ENCODE measurements at places on chromosomes 5 and 9.

DNA sequence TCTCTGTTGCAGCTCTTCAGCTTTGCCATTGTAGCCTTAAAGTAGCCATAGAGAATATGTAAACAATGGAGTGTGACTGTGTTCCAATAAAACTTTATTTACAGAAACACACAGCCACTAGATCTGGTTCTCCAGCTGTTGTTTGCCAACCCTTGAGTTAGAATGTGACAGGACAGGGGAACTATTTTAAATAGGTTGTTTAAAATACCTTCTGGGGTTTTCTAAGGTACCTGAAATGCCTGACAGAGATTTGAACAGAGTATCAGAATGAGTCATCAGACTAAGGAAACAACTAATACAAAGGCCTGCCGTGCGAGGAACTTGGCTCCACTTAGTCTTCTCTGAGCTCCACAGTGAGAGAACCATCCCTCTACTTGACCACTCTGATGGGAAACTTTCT lies 85.4 kb downstream of the HSD17B4 start:
- DNase-seq = no peak

DNA sequence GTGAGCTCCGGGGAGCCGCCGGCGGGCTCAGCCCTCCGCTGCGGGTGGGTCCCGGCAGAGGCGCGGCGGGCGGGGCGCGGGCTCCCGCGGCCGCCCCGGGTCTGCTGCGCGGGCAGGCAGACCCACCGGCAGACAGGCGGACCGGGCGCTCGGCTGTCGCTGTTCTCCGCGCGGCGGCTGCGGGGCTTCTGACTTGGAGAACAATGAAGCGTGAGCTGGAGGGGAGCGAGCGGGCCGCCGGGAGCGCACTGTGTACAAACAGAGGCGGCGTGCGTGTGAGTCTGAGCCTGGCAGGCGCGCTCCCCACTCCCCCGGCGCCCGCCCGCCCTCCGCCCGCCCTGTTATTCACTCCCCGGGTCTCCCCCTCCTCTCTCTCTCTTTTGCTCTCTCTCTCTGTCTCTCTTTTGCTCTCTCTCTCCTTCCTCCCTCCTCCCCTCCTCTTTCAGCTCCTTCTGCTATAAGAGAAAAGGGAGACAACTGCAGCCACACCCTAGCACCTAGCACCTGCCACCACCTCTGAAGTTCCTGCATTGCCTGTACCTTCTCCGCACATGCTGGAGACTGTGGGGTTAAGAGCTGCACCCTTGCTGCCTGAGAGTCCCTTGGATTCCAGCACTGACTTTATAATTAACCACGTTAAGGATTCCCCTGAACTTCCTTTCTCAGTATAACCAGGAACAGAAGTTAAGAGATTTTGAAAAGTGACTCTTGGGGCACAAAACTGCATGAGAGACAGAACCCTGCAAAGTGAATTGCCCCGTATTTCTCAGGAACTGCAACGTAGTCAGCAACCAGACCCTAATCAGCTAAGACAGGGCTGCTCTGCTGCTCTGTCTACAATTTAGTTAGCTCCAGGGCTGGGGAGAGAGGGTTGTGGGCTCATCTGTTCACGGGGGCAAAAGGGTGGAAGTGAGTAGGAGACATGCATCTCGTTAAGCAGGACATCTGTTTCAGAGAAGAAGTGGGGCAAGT lies at the start of gene EDIL3:
Gene EDIL3, minus strand, starts transcription at position 277 of the 972 bp plus-strand sequence. CDS start 506 bp downstream, outside the sequence.
- DNase-seq = no peak

DNA sequence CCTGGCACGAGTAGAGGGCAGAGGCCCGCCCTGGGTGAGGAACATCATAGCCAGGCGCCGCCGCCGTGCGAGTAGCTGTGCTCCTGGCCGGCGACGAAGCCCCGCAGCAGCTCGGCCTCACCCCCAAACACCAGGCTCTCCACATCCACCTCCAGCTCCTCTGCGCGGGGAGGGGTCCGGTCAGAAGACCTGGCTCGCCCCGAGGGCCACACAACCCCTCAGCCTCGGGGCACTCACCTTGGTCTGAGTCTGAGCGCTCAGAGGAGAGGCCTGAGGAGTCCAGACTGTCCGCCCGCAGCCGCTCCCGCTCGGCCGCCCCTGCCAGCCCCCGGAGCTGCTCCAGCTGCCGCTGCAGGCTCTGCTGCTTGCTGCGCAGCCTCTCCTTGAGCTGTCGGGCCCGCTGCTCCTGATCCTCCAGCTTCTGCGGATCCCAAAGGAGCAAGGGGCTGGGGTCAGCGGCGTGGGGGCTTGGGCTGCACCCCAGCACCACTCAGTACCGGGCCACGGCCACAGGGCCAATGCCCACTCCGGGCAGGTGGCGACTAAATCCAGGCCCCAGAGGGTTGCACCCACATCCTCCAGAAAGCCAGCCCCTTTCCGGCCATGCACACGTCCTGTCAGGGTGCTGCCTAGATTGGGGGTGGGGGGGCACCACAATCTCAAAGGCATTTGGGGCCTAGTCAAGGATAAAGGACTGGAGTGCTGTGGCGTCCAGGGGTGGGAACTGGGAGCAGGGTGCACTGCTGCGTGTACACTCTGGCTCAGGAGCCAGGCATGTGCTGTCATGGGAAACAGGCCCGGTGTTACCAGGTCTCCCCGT lies 3.9 kb downstream of the MXD3 start:
- no peak for DNase-seq

GRCh38 chr9:90446200-90446948 lies 196.2 kb downstream of the DIRAS2 start:
- no peak for DNase-seq

DNA sequence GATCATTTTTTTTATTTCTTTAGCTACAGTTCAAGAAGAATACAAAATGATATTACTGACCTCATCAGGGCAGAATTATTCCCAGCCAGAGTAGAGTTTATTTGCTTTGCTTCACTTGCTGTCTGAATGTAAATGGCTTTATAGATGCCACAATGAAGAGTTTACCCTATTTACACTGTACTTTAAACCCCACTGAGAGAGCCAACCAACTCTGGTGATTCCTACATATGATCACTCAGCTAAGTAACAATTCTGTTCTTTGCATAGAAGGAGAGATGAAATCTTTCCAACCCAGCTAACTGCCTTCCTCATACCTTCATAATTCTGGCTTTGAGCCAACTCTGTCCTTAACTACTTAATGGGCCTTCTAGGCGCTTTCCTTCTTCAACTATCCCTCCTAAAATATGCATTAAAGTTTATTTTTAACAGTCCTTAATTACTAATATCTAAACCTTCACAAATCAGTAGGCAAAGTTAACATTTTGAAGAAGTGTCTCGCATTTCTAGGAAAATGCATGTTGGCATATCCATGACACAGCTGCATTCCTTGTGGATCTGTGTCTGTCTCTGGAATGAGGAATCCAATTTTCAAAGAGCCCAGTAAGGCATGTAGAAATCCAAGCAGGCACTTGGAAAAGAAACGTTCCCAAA lies 284.8 kb upstream of the GRAMD2B start:
- DNase-seq = no peak

- DNase-seq = no peak
These were observed 654.3 kb downstream of the CCDC171 start for GRCh38 chr9:16207161-16207560.

- DNase-seq = no peak
These were observed 55.4 kb upstream of the MIER3 start for GRCh38 chr5:57007344-57007743.

GRCh38 chr9:26012797-26013196 lies 334.6 kb upstream of the TUSC1 start:
- DNase-seq = no peak

- DNase-seq = no peak
These were observed 63.9 kb downstream of the CETN3 start for GRCh38 chr5:90345684-90346083.

DNA sequence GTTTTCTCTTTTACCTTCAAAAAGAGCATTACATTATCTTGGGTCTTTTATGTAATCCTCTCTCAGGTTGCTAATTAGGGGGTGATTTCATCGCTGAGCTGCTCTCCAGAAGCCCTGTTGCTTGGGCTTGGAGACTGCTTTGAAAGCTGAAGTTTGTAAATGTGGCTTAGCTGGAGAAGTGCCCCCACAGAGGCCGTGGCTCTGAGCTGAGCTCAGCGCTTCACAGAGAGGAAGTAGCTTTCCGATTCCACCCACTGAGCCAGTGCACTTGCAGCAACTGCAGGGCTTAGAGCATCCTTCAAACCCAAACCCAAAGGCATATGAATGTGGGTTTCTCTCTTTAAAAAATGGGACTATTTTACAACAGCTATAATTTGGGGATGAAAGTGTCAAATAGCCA lies 13.7 kb upstream of the NXNL2 start:
- no peak for DNase-seq

DNA sequence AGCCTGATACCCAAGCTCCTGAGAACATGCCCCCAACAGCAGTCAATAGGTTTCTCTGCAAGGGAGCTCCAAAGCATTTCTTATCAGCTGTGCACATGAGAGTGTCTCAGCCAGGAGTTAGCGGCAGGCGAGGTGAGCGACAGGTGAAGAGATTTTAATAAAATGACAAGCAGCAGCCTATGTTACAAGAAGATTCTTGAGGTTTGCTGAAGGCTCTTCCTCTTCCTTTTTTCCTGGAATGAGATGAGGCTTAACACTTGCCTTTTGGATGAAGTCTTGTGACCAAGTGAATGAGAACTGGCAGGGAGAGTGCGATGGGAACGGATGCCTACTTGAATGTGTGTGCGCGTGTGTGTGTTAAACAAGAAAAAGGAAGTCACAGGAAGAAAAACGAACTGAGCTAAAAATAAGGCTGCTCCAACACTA lies 76.1 kb downstream of the SHB start:
- DNase-seq = no peak

DNA sequence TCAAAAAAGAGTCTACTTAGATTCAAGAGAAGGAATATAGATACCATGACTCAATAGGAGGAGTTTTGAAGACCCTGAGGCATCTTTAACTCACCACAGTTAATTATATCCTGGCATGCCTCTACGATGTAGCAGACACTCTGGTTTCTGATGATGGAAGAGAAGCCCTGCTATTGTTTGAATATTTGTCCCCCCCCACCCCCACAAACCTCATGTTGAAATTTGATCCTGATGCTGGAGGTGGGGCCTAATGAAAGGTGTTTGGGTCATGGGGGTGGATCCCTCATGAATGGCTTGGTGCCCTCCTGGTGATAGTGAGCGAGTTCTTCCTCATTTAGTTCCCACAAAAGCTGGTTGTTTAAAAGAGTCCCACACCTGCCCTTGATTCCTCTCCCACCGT lies 147.9 kb upstream of the TBCA start:
- DNase-seq = no peak

GRCh38 chr5:6565492-6565891 lies 67.4 kb downstream of the NSUN2 start:
- DNase-seq = no peak

GRCh38 chr5:1199649-1200494 lies 1.5 kb upstream of the SLC6A19 start:
- no peak for DNase-seq

DNA sequence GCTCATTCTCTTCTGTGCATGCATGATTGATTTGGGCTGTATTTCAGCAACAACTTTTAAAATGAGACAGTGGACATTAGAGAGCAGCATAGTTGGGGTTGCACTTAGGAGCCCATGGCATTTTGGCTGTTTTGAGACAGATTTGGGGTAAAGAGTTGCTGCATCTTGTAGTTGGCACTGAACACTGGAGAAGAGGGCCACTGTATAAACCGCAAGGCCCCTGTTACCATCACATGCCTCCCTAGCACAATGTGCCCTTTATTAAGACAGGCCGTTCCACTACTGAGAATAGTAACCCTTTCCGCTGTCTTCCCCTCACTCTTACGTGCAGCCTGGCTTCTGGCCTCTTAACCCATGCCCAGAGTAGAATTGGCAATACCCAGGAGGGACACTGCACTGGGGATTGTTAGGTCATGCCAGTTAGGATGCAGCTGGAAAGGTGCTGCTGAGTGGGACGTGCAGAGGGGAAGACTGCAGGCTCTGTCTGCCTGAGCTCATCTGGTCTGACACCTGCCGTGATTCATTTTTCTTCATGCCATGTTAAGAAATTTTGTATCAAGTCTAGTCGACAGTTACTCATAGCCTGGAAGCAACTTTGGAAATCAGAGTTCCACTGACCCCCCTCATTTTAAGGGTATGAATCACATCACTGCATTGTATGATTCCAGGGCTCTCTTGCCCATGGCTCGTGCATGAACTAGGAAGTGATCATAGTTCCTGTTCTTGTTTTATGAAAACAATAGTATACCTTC lies 146.9 kb upstream of the DMRT1 start:
- DNase-seq = peak; percentile 69

- DNase-seq = no peak
These were observed 265.2 kb upstream of the MSX2 start for GRCh38 chr5:174459071-174459702.

- DNase-seq = no peak
These were observed 137.6 kb downstream of the CMYA5 start for GRCh38 chr5:79827159-79827629.

DNA sequence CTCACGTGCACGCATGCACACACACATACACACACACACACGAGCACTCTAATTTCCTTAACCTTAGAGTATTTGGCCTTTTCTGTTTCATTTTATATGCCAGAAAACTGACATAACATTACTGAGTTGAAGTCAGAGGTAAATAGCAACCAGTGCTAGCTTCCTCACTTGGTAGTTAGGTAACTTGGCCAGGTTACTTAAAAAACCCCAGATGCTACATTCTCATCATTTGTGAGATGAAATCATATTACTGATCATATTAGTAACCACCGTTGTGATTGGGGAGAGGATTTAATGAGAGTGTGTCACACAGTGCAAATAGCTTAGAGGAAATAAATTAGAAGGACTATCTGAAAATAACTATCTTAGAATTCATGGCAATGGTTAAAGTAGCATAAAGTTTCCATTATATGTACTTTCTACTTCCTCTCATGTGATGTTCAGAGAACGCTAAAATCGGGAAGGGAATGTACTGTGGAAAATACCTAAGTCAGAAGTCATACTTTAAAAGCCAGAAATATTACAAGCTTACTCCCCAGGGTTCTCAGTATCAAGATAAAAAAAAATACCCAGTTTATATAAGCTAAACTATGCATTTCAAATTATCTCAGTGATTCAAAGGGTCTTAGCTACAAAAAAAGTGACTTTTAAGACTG lies 120.5 kb downstream of the TUSC1 start:
- DNase-seq = no peak

GRCh38 chr5:83322273-83322924 lies 149.1 kb upstream of the VCAN start:
- DNase-seq = no peak

GRCh38 chr9:93256878-93257807 lies 73.2 kb downstream of the WNK2 start:
- no peak for DNase-seq

DNA sequence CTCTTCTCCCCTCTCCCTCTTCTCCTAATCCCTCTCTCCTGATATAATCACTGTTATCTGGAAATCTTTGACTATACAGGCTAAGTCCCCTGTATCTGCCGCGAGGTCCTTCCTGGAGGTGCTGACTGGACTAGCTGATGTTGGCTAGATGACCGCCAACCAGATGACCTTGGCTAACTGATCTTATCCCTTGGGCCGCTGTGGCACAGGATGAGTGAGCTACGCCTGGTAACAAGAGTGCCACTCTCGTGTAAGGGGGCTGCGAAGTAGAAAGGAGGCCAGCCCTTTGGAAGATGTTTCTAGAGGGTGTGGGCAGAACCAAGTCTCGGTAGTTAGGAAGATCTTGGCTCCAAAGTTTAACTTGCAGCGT lies 345 bp upstream of the PRRC1 start:
- no peak for DNase-seq

Data from AG04449 (cell line).